Activated T-cell treated with anti-CD3 and anti-CD28 coated beads for 1 hour (primary cell): ENCODE measurements at places on chromosomes 3 and 15.

DNA sequence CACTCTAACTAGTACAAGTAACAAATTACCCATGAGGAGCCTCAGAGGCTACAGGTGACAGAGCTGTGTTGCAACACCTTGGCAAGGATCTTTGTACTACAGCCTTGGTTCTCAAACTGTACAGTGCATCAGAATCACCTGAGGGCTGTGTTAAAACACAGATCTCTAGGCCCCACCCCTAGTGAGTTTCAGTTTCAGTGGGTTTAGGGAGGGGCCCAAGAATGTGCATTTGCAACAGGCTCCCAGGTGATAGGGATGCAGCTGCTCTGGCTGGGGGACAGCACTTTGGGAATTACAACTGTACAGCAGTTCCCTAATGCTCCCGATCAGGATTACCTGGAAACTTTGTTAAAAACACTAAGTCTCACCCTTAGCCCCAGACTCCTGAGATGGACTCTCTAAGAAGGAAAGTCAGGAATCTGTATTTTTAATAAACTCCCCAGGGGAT lies 66.1 kb upstream of the NR2F2 start:
- DNase-seq: no peak

- no peak for DNase-seq
These were observed 85.5 kb downstream of the LIPC start for GRCh38 chr15:58517252-58517681.

GRCh38 chr3:52792961-52793695 lies 1.5 kb upstream of the ITIH3 start:
- DNase-seq: no peak

DNA sequence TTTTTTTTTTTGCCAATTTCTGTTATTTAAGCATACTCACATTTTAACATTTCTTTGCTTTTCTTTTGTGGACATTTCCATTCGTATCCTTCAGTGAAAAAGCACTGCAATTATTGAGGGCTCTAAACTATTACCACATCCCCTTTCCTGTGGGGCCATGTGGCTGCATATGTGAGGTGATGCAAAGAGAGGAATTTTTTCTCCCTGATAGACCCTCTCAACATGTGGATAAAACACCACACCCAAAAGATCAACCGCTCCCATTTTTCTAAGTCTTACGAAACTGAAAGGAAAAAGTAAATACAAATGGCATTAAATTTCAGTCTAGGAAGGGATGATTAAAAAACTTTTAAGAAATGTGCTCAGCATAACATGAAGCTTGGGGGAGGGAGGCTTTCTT lies 68.8 kb downstream of the DNAJC13 start:
- DNase-seq: no peak

DNA sequence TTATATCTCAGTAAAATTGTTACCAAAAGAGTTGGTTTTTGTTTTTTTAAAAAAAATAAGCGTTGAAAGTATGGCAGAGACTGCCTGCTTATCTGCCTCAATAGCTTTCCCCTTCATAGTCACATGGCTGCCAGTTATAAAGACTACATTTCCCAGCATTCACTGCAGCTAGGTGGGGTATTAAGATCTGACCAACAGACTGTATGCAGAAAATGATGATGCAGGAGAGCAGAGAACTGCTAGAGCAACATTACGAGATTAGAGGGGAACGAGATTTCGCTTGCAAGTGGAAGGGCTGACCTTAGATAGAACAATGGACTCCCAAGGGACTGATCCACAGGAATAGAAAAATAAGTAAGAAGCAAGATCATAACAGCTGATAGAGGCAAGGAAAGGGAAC lies 14.3 kb downstream of the RHOA start:
- DNase-seq: no peak

- DNase-seq: no peak
These were observed 207.7 kb downstream of the SOX2 start for GRCh38 chr3:181919375-181919774.

DNA sequence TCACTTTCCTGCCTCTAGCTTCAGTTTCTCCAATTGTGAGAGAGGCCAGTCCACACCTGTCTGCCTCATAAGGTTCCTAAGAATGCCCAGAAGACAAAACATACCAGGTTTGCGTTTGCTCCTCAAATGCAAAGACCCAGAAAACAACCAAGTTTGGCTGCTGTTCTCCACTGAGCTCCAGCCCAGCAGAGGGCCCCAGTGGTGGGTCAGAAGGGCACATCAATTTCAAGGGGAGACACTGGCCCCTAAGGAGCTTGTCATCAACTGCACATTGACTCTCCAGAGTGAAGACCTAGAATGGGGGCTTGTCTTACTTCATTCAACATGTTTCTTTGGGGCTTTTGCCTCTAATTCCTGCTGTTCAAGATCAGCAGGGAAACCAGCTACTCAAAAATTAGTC lies 127.9 kb upstream of the SLC6A11 start:
- no peak for DNase-seq

DNA sequence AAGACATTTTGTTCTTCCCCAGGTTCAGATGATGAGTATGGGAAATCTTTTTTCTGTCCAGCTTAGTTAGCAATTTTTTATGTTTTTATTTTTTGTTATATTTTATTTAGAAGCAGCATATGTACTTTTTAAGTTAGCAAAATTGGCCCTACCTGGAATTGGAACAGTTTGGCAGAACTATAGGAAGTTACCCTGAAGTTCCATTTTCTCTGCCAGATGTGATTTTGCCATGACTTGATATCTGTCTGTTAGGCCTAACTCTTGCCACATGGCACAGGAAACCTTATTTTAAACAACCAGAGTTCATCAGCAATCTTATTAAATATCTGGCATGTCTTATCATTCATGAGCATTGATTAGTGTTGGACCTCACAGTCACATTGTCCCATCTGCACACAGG lies 67.1 kb downstream of the ADAMTSL3 start:
- DNase-seq: no peak

GRCh38 chr15:80343554-80343992 lies 60.6 kb upstream of the ARNT2 start:
- no peak for DNase-seq

DNA sequence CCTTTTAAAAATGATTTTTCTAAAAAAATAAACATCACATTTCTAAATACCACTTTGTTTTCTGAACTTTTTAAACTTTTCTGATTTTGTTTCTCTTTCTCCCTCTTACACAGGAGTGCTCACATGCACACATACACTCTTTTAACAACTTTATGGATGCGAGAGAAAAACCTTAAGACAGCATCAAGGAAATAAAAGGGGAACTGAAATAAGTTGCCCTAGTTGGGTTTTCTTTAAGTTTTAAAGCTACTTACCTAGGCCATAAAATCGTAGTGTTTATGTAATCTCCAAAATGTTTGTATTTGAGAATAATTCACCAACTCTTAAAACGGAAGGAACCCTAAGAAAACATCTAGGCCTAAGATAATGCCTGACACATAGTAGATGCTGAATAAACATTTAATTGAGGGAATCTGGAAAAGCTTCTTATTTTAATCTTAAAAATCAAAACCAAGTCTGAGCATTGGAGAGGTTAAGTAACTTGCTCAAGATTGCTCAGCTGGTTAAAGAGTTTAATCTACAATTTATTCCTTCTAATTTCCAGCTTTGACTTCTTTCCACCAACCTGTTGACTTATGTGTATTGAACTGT lies 1.2 kb upstream of the BBX start:
- no peak for DNase-seq

- DNase-seq: no peak
These were observed 492.3 kb downstream of the DIPK2A start for GRCh38 chr3:144463911-144464310.

DNA sequence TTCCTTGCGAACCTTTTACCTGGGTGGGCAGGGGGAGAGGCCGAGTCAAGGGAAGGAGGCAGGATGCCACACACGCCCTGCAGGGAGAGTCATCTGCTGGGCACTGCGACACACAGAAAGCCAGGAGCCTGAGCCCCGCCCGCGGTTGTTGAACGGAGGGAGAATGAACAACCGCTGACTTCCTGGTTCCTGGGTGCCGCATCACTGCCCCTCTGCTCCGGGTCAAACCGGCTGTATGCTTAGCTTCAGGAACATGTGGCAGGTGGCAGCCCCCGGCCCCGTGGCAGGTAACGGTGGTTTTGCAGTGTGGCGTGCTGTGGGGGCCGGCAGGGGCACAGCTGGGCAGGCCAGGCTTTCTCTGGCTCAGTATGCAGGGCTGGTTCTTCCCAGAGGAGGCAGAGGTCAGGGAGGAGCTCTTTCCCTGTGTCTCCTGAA lies 33.4 kb downstream of the APBA2 start:
- no peak for DNase-seq

DNA sequence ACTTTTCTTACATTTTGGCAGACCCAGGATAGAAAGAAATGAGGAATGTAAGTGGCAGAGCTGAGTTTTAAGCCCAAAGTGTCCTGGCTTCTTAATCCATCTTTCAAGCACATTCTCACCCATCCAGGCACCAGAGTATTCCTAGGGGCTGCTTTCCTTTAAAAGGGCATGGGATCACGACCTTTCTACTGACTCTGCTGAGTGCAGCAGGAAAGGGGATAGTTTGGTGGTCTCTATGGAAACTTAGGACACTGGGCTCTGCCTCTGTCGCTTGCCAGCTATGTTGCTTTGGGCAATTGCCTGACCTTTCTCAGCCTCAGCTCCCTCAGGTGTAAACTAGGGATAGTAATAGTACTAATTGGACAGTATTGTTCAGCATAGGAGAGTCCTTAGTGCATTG lies 458.4 kb downstream of the PDCD6IP start:
- DNase-seq: no peak

DNA sequence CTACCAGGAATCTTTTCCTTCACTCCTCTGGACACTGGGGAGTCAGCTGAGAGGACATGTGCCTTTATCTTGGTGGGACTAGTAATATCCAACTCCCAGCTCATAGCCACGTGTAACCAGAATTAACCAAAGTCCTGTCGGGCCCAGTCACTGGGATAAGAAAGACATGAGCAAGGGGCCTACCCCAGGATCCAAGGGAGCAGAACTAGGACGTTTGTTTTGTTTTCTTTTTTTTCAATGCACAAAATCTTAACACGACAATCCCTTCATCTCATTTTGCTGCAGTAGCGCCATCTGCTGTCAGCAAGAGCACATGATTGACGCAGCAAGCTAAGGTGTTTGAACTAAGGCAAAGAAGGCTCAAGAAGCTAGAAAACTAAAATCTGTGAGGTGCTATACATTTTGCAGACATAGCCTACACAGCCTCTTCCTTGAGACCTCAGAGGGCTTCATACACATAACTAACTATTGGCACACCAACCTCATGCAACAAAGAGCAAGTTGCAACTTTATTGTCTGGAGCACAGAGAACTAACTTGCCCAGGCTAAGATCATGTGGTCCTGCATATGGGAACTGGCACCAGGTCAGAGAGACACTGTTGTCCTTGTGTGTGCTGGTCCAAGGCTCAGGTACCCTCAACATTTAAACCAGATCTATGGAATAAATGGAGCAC lies 43.6 kb downstream of the RLBP1 start:
- peak; percentile 42 for DNase-seq

GRCh38 chr15:58014470-58014869 lies 51.0 kb downstream of the ALDH1A2 start:
- no peak for DNase-seq

DNA sequence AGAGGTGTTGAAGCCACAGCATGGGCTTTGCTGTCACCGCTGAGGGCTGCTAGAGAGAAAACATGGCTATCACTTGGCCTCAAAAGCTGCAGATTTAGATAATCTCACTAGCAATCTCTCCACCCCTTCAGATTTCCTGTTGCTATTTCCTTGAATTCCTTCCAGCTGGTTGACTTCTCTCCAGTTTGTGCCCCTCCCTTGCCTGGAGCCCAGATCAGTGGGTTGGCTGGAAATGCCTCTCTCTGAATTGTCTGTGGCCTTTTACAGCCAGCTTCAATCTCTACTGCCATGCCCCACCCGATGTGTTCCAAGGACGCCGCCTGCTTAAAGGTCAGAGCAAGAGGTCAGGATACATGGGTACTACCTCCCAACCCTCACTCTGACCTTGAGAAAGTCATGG lies 294.1 kb downstream of the NTRK3 start:
- DNase-seq: no peak

- no peak for DNase-seq
These were observed 58.9 kb downstream of the CD47 start for GRCh38 chr3:108031895-108032294.

- no peak for DNase-seq
These were observed 185.2 kb downstream of the KLHL25 start for GRCh38 chr15:85609492-85609891.

DNA sequence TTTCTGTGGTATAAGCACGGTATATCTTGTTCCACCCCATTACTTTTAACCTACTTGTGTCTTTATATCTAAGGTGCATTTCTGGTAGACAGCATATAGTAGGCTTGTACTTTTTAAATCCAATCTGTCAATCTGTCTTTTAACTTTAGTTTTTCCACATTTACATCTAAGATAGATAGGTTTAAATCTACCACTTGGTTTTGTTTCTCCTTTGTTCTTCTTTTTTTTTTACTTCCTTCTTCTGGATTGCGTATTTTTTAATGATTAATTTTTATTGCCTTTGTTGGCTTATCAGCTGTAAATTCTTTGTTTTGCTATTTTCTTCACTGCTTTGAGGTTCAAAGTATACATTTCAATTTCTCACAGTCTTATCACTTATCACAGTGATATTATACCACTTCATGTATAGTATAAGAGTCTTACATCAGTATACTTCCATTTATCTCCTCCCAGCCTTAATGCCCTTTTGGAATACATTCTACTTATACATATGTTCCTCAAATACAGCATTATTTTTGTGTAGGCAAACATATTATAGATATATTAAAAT lies 31.0 kb downstream of the IQCB1 start:
- no peak for DNase-seq
